ENCODE measurements at places on chromosomes 3 and 15.

DNA sequence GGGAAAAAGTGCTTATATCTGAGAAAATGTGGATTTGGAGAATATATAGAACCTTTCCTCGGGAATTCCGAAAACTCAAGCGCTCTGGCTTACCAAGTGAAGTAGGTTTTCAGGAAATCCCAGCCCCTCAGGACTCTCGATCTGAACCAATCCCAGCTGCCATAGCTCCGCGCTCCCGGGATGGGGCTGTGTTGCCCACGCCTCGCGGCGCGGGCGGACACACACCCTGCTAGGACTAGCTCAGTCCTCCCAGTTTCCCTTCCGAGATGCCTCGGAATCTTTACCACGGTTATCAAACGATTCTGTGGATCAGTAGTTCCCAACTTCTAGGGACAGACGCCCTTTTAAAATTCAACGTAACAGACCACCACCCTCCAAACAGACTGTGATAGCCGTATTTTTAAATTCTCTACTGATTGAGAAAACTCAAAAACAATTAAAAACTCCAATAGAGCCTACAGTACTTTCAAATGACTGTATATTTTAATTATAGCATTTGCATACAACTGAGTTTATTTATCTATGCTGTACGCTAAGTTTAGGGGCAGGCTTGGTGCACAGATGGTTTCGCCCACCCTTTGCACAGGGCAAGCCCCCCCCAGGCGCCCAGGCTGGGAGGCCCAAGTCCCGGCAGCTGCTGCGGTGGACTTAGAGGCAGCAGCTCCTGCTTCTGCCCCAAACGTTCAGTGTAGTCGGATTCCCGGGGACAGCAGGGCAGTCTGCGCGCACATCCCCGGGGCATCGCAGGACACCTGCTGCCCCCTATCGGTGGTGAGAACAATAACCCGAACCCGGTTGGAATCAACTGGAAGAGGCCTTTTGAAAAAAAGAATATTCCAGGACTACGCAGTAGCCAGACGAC lies 52.3 kb downstream of the CCDC54 start:
- peak; percentile 39 for DNase-seq

- no peak for DNase-seq
Measured at GRCh38 chr3:9439331-9439730, 41.9 kb downstream of the SETD5 start.

DNA sequence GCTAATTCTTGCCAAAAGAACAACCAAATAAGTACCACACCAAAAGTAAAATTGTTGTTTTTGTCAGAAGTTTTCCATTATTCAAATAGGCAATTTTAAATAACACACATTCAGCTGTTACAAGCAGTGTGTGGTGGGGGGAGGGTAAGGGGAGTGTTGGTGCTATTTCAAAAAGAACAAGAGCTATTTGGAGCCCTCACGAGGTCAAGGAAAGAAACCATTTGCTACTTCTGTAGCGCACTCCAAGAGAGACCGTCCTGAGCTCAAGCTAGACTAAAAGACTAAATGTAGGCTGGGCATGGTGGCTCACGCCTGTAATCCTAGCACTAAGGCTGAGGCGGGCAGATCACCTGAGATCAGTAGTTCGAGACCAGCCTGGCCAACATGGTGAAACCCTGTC lies 21.2 kb upstream of the IGF2BP2 start:
- no peak for DNase-seq

DNA sequence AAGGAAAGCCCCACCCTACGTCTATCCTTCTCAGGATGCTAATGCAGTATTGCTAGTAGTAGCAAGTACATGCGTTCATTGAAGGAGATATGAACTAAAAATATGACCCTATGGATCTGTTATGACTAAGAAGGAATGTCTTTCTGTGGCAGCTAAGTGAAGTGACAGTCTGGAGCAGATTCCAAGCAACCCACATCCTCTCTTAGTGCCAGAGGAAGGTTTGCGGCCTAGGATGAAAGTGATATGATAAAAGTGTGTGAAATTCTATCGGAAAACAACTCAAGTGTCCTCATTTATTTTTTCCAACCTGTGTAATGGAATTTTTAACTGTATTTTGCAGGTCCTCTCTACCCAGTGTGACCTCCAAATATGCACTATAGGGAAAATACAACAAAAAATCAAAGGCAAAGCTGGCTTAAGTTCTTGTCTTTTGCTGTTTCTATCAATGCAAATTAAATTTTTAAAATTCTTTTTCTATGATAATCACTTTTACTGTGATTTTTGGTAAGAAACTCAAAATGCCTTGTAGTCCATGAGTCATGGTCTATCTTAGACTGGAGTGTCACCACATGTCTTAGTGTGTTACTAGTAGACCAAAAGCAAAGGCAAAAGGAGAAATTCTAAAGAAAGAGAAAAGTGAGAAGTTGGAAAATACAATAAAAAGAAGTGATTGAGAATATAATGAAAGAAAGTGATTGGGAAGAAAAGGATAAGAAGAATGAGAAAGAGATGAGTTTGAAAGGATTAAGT lies 161.2 kb upstream of the TMCO5A start:
- no peak for DNase-seq

- no peak for DNase-seq
Measured at GRCh38 chr3:98602078-98602678, 8.8 kb upstream of the CPOX start.

DNA sequence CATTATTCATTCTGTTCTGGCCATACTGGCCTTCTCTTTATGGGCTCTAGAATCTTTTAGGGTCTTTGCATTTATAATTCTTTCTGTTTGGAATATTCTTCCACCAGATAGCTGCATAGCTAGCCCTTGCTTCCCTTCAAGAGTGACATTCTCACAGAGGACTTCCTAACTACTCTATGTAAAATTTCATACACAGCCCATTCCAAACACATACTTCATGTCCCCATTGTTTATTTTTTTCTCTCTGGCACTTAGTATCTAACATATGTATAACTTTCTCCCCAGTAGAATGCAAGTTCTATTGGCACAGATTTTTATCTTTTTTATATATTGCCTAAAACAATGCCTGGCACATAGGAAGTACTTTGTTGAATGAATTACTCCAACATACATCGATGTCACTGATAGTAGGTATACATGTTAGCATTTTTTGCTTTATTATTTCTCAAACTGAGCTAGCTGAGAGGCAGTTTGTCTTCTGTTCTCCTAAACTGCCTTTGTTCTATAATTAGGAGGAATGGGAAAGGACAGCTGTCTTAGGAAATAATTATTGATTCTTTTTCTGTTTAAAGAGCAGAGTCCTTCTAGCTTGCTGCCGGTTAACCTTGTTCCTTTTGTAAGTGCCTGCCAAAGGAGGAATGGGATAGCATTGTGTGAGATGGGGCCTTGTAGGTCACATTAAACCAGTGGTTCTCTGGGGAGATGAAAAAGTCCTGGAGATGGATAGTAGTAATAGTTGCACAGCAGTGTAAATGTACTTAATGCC lies 7.9 kb downstream of the FAM162A start:
- DNase-seq, result no peak

GRCh38 chr3:133998691-133999241 lies 31.0 kb downstream of the SLCO2A1 start:
- no peak for DNase-seq

GRCh38 chr3:36214460-36214859 lies 165.8 kb upstream of the STAC start:
- no peak for DNase-seq

GRCh38 chr15:75696311-75696720 lies 16.3 kb downstream of the CSPG4 start:
- no peak for DNase-seq

GRCh38 chr3:154132777-154133375 lies 11.7 kb downstream of the ARHGEF26 start:
- DNase-seq, result no peak

All from stimulated activated CD8-positive, alpha-beta memory T cell treated with anti-CD3 and anti-CD28 coated beads, Interleukin-7, amount 100 ng/mL, for 4 hours (primary cell).